ENCODE measurements at places on chromosomes 12 and 14.

GRCh38 chr14:67729072-67729885 is 27.6 kb downstream of the RDH12 start:
- no peak for ATAC-seq

- no peak for ATAC-seq
Measured at GRCh38 chr12:54028314-54029201, at the start of gene HOXC6. TSS of gene HOXC6 (plus strand) at chr12:54028440. CDS start at chr12:54028522, 82 bp downstream.

GRCh38 chr12:9763025-9763424 is 2.3 kb upstream of the CD69 start:
- ATAC-seq = no peak

GRCh38 chr12:90915353-90915752 is 39.6 kb downstream of the CCER1 start:
- no peak for ATAC-seq

DNA sequence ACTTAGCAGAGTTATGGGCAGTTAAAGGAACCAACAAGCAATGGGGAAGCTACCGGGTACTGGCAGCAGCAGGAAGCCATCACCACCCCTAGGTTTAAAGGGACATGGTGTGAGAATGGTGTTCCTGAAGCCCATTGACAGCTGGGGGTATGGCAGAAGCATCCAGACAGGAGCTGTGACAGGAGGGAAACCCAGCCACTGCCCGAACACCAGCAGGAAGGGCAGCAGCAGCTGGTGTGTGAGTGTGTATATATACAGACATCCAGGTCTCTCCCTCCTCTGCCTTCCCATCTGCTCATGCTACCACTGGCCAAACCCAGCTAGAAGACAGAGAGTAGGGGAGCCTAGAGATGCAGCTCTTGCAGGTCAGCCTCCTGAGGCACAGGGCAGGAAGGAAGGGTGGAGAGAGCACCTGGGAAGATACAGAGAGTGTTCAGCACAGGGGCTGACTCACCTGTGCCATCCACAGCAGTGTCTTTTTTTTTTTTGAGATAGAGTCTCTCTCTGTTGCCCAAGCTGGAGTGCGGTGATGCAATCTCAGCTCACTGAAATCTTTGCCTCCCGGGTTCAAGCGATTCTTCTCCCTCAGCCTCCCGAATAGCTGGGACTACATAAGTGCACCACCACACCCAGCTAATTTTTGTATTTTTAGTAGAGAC is 9.2 kb upstream of the ADCK1 start:
- ATAC-seq = no peak
